ENCODE measurements at places on chromosomes 11 and 22. TPM values are rescaled to one million over a fixed set of nuclear protein-coding genes. Genes with fewer than 3 reads are reported as not detected.

GRCh38 chr11:21976210-21976609 is 216.7 kb upstream of the ANO5 start:
- no peak overlapping the region for H3K4me3 ChIP-seq
- no peaks in the 10 kb centered on the region for H3K36me3 ChIP-seq
- no peak for DNase-seq
- H3K27ac ChIP-seq = no peak overlapping the region

ZNRD2 gene
- total RNA-seq = 32.4 TPM

DNA sequence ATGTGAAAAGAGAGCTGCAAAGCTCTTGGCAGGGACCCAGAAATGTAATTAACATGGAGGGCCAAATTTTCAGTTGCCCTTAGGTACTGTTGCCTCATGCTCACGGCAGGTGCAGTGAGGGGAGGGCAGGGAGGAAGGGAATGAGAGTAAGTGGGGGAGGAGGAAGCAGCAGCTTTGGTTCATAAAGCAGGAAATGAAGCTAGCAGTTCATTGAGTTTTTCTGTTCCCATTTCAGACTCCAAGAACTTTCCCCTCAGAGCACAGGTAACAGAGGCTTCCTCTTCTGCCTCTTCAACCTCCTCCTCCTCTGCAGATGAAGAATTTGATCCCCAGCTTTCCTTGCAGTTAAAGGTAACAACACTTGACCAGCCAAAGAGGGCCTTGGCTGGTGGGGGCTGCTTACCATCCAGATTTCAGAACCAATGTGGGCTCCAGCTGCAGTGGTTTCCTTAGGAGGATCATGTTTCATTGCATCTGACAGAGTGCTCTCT is 57.9 kb upstream of the PARVA start:
- peaks cover 22% of the 10 kb centered on the region for H3K4me1 ChIP-seq
- H3K36me3 ChIP-seq = peaks cover 2% of the 10 kb centered on the region
- no peak overlapping the region for H3K27ac ChIP-seq
- DNase-seq = no peak

KCNK4 gene
- not detected for total RNA-seq

TECTA gene
- 0.25 TPM for total RNA-seq

DNA sequence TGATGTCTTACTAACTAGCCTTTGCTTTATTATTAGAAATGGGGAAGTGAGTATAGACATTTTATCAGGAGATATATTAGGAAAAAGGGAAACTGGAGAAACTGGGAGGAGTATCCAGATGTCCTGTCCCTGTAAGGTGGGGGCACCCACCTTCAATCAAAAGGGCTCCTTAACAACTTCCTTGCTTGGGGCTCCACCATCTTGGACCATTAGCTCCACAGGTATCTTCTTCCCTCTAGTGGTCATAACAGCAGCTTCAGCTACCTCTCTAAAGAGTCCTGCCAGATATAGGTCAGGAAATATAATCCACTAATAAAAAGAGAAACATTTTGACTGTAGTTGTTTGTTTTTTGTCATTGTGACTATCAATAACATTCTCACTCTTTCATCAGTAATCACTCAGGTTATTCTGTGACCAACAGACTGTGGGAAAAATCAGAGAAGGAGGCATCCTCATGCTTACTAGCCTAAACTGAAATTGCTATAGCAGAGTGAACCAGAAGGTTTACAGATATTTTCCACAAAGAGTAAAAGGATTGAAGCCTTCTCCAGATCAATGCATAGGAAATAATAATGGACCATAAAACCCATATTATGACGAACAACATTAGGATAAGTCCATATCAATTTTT is 10.4 kb downstream of the OR51B4 start:
- H3K4me1 ChIP-seq = no peaks in the 10 kb centered on the region
- no peak overlapping the region for H3K4me3 ChIP-seq
- no peaks in the 10 kb centered on the region for H3K27me3 ChIP-seq
- H3K27ac ChIP-seq = no peak overlapping the region

Measured in activated CD4-positive, alpha-beta T cell treated with anti-CD3 and anti-CD28 coated beads, Interleukin-2, amount 10 ng/mL, durations not matched to agents 7 days and 5 days (primary cell).